ENCODE measurements at places on chromosomes 1 and 21.

DNA sequence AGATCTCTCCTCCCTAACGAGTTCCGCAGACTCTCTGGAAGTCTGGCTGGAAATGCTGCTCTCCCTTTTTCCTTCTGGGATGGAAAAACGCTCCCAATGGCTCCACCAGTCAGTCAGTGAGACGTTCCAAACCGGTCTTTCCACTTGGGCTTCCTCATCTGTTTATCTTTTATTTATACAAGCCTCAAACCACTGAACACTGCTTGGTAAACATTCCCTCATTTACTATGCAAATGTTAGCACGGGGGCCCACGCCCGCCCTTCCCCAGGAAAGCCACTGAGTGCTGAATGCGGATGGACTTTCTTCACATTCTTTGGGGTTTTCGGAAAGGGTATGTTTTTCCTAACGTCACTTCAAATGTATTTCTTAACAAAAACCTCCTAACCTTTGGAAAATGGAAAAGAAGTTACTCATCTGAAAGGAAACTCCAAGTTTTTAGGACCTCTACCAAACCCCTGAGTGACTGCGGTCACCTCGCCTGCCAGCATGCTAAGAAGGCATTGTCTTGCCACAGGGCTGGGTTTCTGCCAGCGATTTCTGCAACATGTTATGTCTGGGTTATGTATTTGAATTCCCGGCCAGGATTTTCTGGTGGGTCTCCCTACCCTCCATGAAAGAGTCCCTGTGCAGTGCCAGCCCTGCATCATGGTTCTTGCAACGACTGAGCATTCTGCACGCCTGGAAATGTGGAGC is 14.0 kb upstream of the UMODL1 start:
- DNase-seq, result no peak

- no peak for DNase-seq
These were observed 180.2 kb downstream of the ATP6V1G3 start for GRCh38 chr1:198360208-198360729.

GRCh38 chr1:79302380-79302930 is 295.9 kb upstream of the ADGRL4 start:
- no peak for DNase-seq

DNA sequence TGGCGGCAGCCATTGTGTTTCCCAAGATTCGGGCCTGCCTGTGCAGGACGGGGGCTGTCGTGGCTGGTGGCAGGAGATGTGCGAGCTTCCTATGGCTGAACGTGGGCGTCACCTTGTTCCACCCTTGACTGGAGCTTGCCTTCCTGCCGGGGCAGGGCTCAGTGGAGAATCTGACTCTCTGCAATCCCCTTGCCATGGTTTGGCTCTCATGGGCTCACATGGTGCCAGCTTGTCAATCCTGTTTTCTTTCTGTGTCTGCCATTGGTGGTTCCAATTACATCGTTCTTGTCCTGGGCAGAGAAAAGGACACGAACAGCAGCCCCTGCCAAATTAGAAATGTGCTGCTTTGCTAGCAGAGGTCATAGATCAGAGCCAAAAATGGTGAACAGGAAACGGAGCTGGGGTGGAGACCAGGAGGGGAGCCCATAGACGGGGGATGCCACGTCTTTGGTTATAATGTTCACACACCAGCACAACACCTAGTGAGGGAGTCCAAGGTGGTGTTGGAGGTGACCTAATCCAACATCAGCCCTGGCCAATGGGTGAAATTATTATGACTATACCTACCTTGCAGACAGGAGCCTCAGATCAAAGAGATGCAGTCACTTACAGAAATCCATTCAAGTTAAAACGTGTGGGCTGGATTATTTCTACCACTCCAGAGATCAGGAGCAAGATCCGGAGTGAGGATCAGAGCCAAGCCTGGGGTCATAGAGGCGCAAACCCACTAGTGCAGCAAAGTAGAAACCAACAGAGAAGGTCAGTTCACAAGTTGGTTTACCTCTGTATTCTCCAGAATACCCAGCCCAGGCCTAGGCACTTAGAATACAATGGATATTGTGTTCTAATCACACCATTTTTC is 253.1 kb downstream of the SIPA1L2 start:
- no peak for DNase-seq

- DNase-seq, result no peak
These were observed 28.8 kb downstream of the ABCG1 start for GRCh38 chr21:42247716-42248115.

GRCh38 chr1:155479205-155479604 is 83.4 kb downstream of the ASH1L start:
- no peak for DNase-seq
